ENCODE measurements at places on chromosomes 16 and 17.

- no peak for DNase-seq
Measured at GRCh38 chr16:85900027-85900792, 1.2 kb downstream of the IRF8 start.

DNA sequence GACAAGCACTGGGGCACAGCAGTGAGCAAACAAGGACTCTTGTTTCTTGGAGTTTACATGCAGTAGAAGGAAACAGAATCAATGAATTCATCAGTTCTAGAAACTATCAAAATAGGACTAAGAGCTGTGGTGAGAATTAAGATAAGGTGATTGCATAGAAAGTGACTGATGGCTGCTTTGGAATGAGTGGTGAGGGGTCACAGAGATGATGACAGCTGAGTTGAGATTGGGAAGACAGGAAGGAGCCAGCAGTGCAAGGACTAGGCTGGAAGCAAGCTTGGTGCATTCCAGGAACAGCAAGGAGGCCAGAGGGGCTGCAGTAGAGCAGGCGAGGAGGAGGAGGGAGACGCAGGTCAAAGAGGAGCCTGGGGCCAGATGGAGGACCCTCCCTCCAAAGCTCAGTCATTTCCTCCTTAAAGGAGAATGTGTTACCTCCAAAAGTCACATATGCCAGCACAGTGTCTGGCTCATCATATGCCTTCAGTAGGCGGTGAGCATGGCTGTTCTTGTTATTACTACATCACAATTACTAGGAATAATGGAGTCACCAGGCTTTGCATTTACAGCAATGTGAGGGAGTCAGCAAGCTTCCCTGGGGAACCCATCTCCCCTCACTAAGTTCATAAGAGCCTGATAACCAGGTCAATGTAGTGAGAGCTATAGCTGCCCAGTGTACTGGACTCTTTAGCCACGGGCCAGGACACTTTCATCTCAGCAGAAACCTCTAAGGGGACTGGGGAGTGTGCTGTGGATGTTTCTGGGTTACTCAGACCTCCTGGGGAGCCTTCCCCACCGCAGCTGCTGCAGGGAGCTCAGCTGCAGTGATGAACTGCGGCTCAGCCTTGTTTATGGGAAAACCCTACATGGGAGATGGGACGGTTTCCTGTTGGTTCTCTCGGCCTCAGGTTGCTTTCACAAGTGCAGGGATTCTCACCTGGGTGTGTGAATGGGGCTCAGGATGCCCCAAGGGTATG lies 157.2 kb downstream of the SEC14L1 start:
- no peak for DNase-seq

- no peak for DNase-seq
Measured at GRCh38 chr16:55370762-55371482, 46.9 kb downstream of the IRX6 start.

DNA sequence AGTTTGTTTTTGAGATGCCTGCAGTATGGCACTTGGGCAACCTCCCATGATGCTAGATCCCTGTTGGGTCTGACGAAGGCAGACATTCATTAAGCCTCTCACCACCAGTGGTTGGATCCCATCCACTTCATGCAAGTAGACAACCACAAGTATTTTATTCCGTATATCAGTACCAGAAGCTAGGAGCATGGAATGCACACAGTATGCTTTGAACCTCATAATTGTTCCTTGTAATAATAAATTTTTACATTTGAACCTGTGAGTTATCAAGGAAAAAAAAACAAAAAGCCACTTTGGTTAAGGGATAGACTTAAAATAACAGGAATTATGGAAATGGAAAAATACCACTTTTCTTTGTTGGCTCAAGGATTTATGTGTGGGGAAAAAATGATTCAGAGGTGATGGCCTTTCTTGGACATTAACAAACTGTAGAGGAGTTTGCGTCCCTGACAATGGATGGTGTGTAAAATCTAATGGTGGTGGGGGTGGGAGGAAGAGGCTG lies 107.1 kb upstream of the KCNJ16 start:
- DNase-seq = no peak

- no peak for DNase-seq
Measured at GRCh38 chr17:27613433-27613832, 17.6 kb upstream of the LGALS9 start.

- no peak for DNase-seq
Measured at GRCh38 chr17:41284043-41284442, 8.5 kb downstream of the KRTAP9-7 start.
